WTC11 (cell line): ENCODE measurements at places on chromosomes 7 and 10.

DNA sequence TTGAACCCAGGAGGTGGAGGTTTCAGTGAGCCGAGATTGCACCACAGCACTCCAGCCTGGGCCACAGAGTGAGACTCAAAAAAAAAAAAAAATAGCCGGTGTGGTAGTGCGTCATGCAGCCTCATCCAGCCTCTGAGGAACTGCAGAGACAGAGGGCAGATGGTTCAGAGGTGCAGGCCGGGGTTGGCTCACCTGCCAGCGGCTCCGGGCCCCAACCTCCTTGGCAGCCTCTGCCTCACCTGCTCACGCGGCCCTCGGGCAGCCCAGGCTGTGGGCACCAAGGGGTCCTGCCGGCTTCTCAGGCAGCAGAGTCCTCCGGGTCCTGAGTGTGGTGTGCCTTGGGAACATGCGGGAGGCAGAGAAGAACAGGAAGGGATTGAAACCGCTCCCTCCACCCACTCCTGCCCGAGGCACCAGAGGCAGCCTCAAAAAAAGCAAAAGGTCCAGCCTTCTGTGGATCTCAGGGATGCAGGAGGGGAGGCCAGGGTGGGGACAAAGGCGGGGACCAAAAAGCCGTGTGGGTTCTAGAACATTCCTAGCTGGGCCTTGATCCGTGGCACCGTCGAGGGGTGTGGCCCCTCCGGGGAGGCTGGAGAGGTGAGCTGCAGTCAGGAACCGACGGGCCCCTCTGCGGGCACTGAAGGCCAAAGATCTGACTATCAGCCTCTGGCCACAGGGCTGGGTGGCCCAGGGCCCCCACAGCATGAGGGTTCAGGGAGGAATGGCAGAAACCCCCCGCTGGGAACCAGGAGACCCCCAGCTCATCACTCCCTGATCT, 55.4 kb upstream of the DNAJB6 start:
- DNase-seq, result no peak

DNA sequence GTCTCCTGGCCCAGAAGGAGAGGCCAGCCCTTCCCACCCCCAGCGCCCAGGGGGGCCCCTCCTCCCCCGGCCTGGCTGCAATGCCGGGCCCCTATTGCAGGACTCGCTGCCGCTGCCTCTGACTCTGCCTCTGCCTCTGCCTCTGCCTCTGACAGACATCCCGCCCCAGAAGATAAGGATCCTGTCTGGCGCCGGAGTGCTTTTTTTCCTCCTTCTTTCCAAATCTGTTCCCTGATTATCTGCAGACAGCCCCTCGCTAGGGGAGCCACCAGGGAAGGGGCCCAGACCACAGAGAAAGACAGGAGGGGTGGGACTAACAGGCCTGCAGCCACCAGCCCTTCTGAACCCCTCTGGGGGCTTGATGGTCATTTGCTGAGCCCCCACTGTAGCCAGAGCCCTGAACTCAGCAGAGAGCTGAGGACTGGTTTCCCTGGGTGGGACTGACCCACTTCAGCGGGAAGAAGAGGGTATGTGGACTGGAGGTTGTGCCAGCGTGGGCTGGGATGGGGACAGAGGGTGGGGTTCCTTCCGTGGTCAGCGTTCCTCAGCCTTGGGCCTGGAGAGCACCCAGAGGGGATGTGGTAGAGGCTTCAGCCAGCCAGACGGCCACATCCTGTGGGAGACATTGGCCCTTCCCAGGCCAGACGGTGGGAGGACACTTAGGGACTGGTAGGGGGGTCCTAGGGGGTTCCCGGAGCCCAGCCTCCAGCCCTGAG, 22.8 kb downstream of the UNC5B start:
- DNase-seq, result no peak

- DNase-seq, result no peak
These were observed 11.9 kb downstream of the CDK6 start for GRCh38 chr7:92824450-92824849.

DNA sequence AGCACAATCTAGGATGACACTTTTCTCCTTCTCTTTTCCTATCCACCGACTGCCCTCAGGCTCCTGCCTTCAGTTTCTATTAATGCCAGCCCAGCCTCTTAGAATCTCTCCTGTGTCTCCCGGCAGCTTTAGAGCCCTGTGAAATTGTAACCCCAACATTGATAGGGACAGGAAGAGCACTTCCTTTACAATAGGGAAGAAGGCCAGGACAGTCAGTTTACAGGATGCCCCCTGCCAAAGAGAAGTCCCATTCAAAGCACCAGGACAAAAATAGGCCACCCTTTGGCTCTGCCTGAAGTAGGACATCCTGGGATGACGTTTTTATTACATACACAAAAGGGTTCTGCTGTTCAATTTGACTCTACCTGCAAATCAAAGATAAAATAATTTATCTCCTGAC, 64.7 kb upstream of the ANK3 start:
- no peak for DNase-seq

GRCh38 chr10:64040781-64041180, 519.6 kb downstream of the REEP3 start:
- no peak for DNase-seq

DNA sequence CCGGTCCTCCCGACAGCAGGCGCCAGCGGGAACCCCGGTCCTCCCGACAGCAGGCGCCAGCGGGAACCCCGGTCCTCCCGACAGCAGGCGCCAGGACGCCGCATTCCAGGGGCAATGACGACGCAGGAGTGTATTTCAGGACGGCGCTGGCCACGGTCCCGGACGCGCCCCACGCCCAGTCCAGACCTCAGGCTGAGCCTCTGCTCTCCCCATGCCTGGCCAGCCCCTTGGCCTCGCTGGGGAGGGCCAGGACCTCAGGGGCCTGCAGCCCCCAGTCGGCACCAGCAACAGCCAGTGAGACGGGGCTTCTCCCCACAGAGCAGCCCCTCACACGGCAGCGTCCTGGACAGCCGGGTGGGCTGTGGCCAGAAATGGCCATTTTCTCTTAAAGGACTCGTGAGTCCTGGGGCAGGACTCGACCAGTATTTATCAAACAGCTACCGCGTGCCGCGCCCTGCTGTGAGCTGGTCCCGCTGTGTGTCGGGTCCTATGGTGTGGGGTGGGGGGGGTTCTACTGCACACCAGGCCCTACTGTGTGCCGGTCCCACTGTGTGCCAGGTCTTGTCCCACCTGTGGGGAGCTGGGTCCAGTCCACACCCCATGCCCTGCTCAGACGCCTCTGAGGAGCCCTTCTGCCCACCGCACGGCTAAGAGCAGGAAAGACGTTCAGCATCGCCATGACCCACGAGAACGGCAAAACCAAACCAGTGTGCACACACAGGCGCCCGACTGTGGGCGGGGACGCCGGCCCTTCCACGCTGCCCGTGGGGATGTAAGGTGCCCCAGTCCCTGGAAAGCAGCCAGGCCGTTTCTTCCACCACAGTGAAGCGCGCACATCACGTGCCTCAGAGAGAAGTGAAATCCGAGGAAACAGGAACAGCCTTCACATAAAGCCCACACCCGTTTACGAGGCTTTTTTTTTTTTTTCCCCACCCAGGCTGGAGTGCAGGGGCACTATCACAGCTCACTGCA, 33.3 kb downstream of the GET4 start:
- no peak for DNase-seq

DNA sequence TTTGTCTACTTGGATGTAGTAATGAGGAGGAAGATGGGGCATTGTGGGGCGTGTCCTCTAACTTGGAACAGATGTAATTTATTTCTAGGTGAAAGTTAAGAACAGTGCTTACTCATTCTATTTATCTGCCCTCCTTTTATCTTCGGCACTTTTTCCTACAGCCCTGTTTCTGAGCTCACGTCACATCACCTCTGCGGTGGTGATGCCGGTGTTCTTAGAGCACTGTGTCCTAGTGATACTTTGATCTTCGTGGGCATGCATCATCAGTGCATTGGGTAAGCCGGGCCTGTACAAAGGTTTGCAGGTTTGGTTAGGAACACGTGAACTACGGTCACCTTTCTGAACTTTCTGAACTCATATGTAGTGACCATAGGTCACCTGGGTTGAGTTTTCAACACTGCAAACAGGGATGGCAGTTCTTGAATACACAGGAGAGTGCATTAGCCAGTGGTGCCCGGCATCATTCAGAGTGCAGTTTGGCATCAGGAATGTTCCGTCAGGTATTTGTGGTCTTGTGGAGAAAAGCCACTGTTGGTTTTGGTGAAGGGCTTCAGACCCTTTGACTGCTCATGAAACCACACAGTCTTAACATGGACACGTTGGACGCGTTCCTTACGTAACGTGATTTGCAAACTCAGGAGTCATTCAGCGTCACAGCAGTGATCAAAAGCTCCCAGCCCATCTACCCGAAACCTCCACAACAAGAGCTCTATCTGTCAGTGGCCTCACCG, 5.6 kb downstream of the POR start:
- DNase-seq, result no peak

DNA sequence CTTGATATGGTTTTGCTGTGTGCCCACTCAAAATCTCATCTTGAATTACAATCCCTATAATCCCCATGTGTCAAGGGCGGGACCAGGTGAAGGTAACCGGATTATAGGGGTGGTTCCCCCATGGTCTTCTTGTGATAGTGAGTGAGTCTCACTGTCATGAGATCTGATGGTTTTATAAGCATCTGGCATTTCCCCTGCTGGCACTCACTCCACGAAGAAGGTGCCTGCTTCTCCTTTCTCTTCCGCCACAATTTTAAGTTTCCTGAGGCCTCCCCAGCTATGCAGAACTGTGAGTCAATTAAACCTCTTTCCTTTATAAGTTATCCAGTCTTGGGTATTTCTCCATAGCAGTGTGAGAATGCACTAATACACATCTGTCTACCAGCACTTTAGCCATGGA, 109.5 kb upstream of the SDK1 start:
- no peak for DNase-seq

DNA sequence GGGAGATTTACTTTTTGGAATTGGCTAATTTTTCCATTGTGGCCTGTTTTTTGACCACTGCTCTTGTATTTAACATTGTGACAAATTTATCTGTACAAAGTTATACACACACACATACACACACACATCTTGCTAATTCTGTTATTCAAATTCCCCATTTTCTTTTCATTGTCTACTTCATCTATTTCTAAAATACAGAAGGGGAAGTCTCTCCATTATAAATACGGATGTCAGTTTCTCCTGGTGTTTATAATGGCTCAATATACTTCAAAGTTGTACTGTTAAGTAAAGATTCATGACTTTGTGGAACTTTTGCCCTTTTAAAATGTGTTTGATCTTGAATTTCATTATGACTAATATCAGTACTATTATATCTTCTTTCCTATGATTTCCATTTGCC, 81.0 kb downstream of the CNOT4 start:
- no peak for DNase-seq
